ENCODE measurements at places on chromosomes 7 and 10. TPM values are rescaled to one million over a fixed set of nuclear protein-coding genes. Genes with fewer than 3 reads are reported as not detected.

DNA sequence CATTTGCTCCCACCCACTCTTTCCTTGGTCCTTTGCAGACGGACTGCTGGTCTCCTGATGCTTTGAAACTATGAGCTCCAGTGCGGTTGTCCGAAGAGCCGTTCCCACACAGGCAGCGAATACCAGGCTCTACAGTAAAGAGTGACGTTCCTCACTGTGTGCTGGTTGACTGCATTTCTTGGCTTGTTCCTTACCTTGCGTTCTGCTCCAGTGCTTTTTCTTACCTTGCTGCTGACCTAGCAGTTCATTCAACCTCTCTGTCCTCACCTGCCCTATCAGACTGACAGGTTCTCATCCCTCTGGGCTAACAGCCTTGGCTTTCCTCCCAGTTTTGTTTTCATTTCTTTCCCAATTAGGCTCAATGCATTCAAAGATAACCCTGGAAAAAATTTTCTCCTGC is 214.8 kb downstream of the TMEM178B start:
- H3K36me3 ChIP-seq: no peaks in the 10 kb centered on the region
- H3K27ac ChIP-seq: no peak overlapping the region
- H3K27me3 ChIP-seq: peaks cover 2% of the 10 kb centered on the region
- no peak for DNase-seq
- no peak overlapping the region for H3K4me3 ChIP-seq

DNA sequence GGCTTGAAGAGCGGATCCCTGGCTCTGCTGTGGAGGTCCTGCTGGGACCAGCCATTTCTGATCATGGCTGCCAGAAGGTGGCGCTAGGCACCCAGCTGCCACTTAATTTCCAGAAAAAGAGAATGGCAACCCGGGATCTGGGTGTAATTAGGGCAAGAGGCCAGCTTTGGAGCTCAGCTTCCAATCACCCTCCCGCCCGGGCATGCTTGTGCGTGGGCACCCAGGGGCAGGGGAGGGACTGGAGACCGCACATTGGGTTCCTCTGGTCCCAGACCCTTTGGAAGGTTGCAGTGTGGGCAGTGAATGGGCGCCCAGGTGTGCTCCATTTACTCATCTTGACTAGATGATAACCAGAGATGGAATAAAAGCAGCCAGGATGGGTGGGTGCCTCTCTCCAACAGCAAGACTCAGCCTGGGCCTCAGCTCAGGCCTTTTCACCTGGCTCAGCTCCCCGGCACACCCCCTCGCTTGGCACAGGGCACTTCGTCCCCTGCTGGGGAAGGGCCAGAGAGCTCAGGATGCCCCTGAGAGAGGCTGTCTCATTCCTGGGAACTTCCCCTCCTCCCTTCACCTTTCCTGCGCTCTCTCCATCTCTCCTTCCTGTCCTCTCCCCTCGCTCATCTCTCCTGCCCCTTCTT is 14.7 kb downstream of the FAM241B start:
- no peaks in the 10 kb centered on the region for H3K4me1 ChIP-seq
- no peak overlapping the region for H3K4me3 ChIP-seq
- H3K27ac ChIP-seq: no peak overlapping the region
- H3K27me3 ChIP-seq: peaks cover 1% of the 10 kb centered on the region

GRCh38 chr7:98360221-98361130 is 40.4 kb downstream of the BAIAP2L1 start:
- no peak overlapping the region for H3K4me3 ChIP-seq
- H3K4me1 ChIP-seq: no peaks in the 10 kb centered on the region
- H3K36me3 ChIP-seq: no peaks in the 10 kb centered on the region
- H3K27me3 ChIP-seq: no peaks in the 10 kb centered on the region
- H3K27ac ChIP-seq: no peak overlapping the region
- DNase-seq: no peak

DNA sequence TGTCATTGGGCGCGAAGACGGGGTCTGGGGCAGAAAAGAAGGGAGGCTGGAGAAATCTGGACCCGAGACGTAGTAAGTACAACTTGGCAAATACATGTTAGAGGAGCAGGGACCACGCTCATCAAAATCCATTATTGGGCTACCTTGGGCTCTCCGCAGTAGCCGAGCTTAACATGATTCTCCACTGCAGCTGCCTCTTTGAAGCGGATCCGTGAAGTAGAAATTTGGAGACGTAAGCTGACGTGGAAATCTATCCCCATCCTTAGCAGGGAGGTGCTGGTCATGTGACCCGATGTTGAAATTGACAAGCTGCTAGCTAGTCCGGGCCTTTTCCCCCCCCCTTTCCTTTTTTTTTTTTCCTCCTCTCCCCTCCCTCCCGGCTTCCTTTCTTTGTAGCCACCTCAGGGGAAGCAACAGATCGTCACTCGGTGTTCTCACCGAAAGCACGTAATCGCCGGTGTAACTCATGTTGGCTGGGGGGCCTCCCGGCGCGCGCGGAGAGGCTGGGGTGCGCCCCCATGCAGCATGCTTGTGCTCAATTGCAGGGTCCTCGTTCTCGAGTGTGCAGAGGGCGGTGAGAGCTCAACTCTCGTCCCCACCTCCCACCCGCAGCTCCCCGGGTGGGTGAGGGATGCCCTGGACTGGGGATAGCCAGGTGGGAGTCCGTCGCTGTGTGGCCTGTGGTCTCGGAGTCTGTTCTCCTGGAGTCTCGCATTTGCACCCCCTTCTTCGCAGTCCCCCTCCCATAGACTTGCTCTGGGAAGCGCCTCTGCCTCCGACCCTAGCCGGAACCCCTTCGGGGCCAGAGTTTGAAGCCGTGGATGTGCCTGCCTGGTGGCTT is at the start of gene HOXA11:
Gene HOXA11, minus strand, starts transcription at position 220 of the 841 bp plus-strand sequence. Its CDS starts 88 bp downstream, at position 132.
- H3K27me3 ChIP-seq: peaks cover 84% of the 10 kb centered on the region
- H3K4me1 ChIP-seq: peaks cover 37% of the 10 kb centered on the region
- no peaks in the 10 kb centered on the region for H3K36me3 ChIP-seq
- peak; percentile 58 for DNase-seq
- no peak within 1 kb of the TSS for H3K27ac ChIP-seq
- peak within 1 kb of the TSS; percentile 61 for H3K4me3 ChIP-seq

DNA sequence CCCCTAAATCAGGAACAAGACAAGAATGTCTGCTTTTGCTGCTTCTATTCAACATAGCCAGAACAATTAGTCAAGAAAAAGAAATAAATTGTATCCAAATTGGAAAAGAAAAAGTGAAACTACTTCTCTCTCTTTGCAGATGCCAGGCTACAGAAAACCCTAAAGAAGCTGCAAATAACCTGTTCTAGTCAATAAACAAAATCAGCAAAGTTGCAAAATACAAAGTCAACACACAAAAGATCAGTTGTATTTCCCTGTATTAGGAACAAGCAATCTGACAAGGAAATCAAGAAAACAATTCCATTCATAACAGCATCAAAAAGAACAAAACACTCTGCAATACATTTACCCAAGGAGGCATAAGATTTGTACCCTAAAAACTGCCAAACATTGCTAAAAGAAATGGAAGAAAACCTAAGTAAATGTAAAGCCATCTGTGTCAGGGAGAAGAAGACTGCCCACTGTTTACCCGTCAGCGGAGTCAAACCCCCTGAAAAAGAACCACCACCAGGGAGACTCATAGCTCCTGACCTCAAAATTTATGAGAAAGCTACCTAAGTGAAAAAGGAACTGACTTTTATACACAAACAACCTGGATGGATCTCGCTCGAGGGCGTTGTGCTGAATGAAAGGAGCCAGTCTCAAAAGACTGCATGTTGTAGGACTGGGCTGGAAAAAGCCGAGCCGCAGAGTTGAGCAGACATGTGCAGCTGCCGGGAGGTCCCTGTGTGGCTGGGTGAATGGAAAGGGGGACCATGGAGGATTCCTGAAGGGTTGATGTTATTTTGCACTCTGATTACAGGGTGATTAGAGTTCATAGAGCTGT is 263.1 kb downstream of the MAD1L1 start:
- H3K4me3 ChIP-seq: no peak overlapping the region
- H3K27me3 ChIP-seq: no peaks in the 10 kb centered on the region
- H3K4me1 ChIP-seq: peaks cover 21% of the 10 kb centered on the region
- peak; percentile 10 for DNase-seq
- H3K36me3 ChIP-seq: peaks cover 11% of the 10 kb centered on the region

GJD4 gene
- not detected for total RNA-seq

SLC13A1 gene
- total RNA-seq: not detected

Measured in activated naive CD4-positive, alpha-beta T cell treated with anti-CD3 and anti-CD28 coated beads for 36 hours (primary cell).